ENCODE measurements at places on chromosomes 6 and 20.

GRCh38 chr6:11366183-11366933, 133.9 kb upstream of the NEDD9 start:
- no peak for DNase-seq

GRCh38 chr6:5214570-5215052, 46.1 kb downstream of the LYRM4 start:
- peak; percentile 67 for DNase-seq

- no peak for DNase-seq
Observed at GRCh38 chr6:14732226-14732843, 513.5 kb upstream of the JARID2 start.

DNA sequence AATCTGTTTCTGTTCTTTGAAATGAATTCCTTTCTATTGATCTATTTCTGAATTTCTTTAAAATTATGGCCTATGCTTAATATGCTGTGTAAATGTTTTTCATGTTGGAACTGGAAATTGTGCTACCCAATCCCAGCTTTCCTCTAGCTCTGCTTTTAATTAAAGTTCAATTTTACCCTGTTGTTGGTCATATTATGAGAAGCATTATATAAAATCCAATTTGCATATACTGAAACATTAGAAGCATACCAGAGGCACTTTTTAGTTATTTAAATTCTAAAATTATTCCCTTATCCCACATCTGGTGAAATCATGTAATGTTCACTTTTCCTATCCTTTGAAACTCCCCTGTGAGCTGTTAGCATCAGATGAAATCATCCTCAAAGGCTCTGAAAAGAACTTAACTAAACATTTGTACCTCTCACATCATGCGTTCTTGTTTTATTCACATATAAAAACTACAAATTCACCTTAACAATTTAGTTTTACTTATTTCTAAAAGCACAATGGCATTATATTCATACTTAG, 160.6 kb upstream of the COL21A1 start:
- no peak for DNase-seq

DNA sequence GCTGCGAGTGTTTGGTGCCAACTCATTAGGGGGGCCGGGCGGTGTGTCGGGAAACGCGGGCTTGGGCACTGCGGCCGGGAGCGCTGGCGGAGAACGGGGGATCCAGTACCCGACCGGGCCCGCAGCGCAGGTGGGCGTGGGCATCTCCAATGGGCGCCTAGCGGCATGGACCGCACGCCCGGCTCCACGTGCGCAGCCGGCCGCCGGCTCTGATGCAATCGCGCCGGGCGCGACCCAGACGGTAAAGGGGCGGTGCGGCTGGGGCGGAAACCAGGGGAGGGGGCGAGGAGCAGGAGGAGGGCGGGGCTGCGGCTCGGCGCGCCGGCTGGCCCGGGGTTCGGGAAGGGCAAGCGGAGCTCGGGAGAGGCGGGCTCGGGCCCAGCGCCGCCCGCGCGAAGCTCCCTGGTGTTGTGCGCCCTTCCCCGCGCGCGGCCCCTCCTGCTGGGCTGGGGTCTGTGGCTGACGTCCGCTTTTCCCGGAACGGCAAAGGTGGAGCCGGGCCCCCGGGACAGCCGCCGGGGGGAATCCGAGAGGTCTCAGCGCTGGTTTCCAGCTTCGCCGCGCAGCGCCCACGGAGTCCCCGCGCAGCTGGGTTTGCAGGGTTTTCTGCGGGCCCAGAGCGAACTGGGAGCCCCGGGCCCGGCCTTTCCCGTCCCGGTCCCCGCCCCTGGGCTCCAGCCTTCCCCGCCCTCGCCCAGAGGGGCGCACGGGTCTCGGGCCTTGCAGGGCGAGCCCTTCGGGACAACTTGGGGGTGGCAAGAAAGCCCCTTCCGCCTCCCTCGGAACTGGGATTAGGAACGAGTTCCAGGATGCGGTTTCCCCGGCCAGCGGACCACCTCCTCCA, 867 bp downstream of the MTHFD1L start:
- DNase-seq: peak; percentile 91

GRCh38 chr6:38179300-38179699, 359.8 kb downstream of the ZFAND3 start:
- no peak for DNase-seq

GRCh38 chr6:148085631-148086331, 256.9 kb upstream of the SASH1 start:
- DNase-seq: no peak

DNA sequence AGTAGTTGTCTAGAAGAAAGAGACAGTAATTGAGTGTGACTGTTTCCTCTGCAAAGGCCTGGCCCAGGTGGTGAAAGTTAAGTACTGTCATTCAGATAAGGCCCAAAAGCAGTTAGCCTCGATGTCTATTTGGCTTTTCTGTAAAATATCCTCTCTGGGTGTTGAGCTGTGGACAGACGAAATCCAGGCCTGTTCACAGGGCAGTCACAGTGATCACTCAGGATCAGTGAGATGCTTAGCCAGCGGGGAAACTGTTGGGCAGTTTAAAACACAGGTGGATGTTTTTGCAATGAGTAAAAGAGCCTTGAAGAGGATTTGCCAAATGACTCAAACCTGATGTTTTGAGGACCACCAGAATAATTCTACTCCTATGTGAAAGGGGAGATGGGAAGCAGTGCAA, 22.0 kb upstream of the PRDM1 start:
- no peak for DNase-seq

DNA sequence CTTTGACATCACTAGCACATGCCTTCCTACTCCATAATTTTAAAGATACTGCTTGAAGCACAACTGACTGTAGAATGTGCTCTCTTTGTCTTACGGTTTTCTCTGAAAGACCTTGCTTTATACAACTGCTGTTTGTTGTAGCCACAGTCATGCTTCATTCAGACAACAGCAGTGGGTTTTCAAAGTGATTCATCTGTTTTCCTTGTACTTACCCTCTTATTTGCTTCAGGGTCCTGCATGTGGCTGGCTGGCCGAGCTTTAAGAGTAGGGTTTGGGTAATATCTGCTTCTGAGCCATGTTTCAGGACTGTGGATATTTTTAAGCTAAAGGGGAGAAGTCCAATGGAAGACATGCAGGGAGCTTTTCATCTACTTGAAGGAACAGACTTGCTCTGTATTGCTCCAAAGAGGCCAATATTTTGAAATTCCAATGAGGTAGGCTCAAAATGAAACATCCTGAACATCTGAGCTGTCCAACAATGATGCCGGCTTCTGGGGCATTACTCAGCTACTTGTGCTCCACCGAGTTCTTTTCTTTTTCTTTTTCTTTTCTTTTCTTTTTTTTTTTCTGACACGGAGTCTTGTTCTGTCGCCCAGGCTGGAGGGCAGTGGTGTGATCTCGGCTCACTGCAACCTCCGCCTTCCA, 160.2 kb upstream of the SGK1 start:
- DNase-seq: no peak

GRCh38 chr20:32448306-32449056, 90.3 kb downstream of the ASXL1 start:
- no peak for DNase-seq

DNA sequence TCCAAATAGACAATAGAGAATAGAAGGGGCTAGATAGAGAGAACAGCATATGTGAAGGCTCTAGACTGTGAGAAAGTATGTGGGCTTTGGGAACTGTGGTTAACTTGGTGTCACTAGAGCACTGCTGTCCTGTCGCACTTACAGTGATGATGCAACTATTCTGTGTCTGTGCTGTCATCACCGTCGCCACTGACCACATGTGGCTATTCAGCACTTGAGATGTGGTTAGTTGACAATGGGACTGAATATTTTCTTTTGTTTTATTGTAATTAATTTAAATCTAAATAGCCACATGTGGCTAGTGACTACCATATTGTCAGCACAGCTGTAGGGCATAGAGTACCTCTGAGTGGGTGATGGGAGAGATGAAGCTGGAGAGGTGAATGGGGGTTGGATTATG, 39.0 kb upstream of the IFNGR1 start:
- no peak for DNase-seq

GRCh38 chr6:156934069-156934460, 156.9 kb downstream of the ARID1B start:
- no peak for DNase-seq

DNA sequence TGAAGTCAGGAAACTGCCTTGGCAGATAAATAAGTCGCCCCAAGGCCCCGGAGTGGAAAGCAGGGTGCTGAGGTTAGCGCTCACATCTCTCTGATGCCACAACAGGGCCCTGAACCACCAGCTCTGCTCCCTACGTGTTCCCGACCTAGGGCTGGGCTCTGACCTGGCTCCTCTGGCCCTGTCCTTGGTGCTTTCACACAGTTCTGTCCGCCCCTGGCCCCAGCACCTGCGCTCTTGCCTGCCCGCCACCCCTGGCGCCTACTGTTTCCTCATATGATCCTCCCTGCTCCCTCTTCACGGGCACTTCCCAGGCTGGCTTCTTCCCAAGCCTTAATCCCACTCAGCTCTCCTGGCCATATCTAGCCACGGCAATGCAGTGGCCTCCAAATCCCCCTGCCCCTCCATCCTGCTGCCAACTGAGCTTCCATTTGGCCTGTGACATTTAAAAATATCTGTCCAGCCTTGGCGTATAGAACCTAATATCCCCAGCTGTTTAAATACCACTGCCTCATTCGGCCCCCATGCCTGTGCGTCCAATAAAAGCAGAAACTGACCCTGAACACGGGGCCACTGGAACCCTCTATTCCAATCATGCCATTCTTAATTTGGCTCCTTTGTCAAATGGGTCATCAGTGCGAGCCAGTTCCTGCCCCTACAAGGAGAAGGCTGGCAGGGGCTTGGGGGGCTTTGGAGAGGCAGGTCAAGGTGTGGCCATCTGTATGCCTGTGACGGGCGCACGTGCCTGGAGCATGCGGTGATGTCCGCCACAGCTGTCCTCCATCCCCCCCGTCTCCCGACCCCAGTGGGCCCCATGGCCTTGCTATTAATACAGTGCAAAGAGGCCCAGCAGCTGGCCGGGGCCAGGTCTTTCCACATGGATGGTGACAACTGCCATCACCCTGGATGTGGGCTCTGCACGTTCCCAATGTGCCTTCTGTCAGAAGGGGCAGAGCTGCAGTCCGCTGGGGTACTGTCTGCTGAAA, 27.7 kb downstream of the GNAS-AS1 start:
- no peak for DNase-seq

GRCh38 chr20:45765980-45766379, 25.7 kb downstream of the WFDC3 start:
- no peak for DNase-seq

GRCh38 chr20:18529041-18529440, 21.3 kb downstream of the SEC23B start:
- DNase-seq: no peak

GRCh38 chr20:1302685-1303541, 26.0 kb downstream of the SDCBP2 start:
- no peak for DNase-seq

GRCh38 chr6:6479785-6480184, 108.7 kb upstream of the LY86 start:
- DNase-seq: no peak

DNA sequence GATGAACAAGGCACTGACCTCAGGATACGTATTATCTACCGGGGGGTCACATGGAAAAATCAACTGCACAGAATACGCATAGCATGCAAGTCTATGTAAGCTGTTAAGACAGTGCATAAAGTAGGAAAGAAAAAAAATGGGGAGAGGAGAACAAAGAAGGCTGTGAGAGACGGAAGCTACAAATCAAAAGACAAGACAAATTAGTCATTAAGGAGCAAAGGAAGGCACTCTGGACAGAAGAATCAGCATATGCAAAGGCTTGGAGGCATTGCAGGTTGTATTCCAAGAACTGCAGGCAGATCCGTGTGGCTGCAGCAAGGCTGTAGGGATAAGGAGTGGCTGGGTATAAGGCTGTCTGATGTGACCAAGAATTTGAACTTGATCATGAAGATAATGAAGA, 89.0 kb downstream of the NRSN1 start:
- no peak for DNase-seq

DNA sequence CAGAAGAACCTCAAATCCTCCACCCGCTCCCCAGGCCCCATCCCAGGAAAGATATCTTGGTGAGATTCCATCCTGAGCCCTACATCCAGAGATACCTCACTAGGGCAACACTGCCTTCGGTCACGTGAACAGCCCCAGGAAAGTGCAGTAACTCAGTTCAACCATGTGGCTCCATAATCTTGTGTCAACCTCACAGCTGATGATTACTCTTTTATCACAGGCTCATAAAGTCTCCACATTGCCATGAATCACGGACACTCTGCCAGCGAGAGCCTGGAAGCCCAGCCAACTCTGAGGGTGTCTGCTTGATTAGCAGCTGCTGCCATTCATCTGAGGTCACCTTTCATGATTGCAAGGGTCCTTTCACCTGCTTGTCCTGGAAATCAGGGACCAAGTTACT, 175.8 kb upstream of the LRFN2 start:
- DNase-seq: no peak

DNA sequence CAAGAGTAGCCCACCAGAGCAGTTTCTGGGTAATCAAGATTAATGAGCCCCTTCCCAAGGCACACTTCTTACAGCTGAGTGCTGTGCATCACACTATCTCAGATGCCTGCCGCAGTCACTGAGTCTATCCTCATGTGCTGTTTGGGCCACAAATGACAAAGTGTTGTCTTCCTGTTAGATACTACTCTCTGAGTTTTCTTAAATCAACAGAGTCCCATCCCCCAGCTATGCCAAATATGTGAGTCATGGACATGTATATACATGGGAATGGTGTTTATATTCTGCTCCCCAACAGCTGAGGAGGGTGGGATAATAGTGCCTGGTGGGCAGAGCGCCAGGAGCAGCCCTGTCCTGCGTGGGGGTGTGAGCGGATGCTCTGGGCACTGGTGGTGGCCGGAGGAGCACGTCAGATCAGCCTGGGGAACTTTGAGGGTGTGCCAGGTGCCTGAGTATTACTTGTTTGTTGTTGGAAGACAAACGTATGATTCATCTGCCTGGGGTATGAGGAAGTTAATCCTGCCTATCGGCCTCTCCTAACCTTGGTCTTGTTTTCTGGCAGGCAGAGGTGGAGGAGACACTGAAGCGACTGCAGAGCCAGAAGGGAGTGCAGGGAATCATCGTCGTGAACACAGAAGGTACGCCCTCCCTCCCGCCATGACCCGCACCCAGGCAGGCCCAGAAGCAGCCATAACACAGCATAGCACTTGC, 9.6 kb downstream of the DYNLRB1 start:
- DNase-seq: no peak

DNA sequence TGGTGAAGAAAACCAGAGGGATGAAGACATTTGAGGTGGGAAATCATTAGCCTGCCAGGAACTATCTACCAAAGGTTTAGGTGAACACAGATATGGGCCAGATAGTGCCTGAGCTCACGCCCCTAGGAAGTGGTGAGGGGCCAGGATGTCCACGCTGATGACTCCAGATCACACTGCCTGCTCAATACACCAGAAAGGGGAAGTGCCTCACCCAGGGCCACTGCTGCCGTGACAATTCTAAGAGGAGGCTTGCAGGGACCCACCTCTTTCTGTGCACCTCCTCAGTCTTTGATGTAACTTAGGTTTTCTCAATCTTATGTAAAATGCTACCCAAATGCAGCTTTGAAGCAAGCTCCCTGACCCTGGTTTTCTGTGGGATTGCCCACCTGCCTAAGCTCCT, 5.4 kb upstream of the RAB44 start:
- no peak for DNase-seq

- DNase-seq: no peak
Observed at GRCh38 chr6:47034421-47034820, 7.7 kb downstream of the ADGRF1 start.

DNA sequence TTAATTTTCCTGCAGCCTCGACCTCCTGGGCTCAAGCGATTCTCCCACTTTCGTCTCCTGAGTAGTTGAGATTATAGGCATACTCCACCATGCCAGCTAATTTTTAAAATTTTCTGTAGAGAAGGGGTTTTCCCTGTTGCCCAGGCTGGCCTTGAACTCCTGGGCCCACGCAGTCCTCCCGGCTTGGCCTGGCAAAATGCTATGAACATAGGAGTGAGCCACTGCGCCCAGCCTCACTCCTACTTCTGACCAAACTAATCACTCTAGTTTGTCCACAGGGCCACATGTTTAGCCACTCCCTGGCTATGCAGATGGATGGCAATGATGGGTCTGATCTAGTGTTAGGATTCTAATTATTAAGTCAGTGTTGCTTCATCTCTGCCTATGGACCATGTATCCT, 31.9 kb upstream of the RPN2 start:
- no peak for DNase-seq

Data from nephron progenitor cell (in vitro differentiated cells).